ENCODE measurements at places on chromosomes 7 and 10. TPM values are rescaled to one million over a fixed set of nuclear protein-coding genes. Genes with fewer than 3 reads are reported as not detected.

The CDK14 gene
- 16.6 TPM for total RNA-seq

DNA sequence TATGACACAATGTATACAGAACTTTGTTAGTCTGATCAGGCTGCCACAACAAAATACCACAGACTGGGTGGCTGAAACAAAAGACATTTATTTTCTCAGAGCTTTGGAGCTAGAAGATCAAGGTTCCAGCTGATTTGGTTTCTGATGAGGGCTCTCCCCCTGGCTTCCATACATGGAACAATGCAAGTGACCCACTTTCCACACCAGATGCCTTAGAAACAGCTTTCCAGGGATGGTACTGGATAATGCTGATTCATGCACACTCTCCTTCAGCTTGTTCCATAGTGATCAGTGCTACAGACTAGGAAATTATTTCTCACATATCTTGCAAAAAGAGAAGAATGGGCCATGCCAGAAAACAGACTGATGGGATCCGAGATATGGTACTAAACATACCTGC, 1274.9 kb upstream of the SORCS1 start:
- H3K27me3 ChIP-seq: no peaks in the 10 kb centered on the region
- no peaks in the 10 kb centered on the region for H3K36me3 ChIP-seq
- H3K4me3 ChIP-seq: no peak overlapping the region
- H3K27ac ChIP-seq: no peak overlapping the region
- H3K4me1 ChIP-seq: no peaks in the 10 kb centered on the region
- no peak for DNase-seq

The PLAC9 gene
- total RNA-seq: 9.9 TPM

DNA sequence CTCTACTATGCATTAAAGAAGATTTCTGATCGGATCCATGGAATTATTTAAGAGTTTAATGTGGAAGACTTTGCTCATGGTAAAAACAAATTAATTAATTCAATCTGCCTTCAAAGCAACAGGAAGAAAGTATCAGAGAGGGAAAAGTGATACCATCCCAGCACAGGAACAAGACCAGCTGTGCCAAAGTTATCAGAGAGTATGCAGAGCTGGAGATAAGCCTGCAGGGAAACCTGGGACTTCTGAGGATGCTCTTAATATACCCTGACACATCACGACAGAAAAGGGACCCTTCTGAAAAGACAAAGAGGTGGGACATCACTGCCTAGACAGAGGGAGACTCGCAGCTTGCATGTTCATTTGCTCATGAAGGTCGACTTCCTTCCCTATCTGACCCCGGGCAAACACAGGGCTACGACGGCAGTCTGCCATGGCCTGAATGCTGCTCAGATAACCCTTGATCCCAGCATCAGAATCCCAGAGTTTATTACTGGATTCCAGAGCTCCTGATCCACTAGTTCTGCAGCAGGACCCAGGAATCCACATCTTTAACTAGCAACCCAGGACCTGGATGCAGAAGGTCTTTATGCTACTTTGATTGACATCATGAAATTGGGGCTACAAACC, 29.5 kb downstream of the FAM171A1 start:
- no peaks in the 10 kb centered on the region for H3K4me1 ChIP-seq
- no peaks in the 10 kb centered on the region for H3K27me3 ChIP-seq
- H3K4me3 ChIP-seq: no peak overlapping the region
- H3K36me3 ChIP-seq: no peaks in the 10 kb centered on the region
- DNase-seq: no peak

DNA sequence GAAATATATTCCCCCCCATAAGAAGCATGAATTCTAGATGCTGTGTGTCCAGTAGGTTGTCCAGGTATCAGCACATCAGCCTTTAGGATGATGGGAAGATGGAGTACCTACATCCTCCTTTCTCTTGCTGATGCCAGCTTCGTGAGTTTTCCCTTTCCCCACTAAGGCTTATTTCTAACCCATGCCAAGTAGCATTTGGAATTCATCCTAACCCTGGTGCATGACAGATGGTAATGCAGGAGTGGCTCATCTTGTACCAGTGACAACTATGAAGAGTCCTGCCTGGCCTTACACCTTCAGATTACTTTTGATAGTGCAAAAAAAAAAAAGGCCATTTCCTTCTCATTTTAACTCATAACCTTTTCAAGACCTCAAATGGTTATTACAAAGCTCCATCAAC, 58.7 kb downstream of the ARHGAP21 start:
- no peak overlapping the region for H3K4me3 ChIP-seq
- peaks cover 8% of the 10 kb centered on the region for H3K4me1 ChIP-seq
- H3K36me3 ChIP-seq: peaks cover 4% of the 10 kb centered on the region
- H3K27ac ChIP-seq: no peak overlapping the region

The SPAM1 gene
- total RNA-seq: not detected

DNA sequence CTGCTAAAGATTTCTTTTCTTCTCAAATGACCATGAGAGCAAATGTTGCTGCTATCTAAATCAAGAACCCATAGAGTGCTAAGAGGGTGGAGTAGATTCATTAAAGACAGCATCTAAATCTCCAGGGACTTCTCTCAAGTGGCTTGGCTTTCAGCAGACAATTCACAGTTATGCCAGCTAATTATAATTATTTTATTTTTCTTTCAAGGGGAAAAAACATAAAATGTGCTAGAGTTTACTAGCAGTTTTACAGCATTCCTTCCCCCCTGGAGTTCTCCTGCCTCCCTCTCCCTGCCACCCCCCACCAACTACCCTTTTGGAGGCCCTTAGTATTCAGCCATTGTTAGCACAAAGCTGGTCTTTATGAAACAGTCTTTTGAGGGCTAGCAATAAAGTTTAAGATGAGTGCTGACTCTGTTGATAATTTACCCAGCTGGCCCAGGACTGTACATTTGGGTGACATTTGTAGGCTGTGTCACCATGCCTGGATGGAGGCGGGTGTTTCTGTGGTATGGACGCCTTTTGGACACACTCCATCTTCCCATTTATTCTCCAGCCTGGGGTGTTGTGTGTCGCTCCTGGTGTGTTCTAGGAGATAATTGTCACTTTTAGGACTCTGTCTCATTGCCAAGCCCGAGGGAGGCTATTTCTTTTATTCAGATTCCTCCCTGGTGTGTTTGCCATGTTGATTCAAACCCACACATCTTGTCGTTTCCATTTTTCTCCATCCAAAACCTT, 160.2 kb downstream of the CREB5 start:
- H3K4me1 ChIP-seq: no peaks in the 10 kb centered on the region
- no peak for DNase-seq
- no peak overlapping the region for H3K4me3 ChIP-seq
- H3K36me3 ChIP-seq: no peaks in the 10 kb centered on the region

DNA sequence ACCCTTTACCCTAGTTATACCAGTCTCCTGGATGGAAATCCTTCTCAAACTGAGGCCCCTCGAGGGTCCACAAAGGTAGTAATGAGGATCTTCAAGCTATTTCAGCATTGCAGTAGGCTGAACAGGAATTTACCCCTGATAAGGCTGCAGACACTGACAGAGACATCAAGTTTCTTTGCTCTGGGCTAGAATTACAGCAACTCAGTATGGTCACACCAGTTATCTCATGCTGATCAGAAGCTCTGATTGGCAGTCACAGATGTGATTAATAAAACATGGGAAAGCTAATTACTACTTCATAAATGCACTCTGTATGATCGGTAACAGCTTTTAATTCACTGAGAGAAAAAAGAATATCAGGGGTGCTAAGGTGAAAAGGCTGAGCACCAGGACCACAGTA, 30.6 kb downstream of the FAM204A start:
- peaks cover 2% of the 10 kb centered on the region for H3K36me3 ChIP-seq
- H3K27me3 ChIP-seq: no peaks in the 10 kb centered on the region
- no peak for DNase-seq

DNA sequence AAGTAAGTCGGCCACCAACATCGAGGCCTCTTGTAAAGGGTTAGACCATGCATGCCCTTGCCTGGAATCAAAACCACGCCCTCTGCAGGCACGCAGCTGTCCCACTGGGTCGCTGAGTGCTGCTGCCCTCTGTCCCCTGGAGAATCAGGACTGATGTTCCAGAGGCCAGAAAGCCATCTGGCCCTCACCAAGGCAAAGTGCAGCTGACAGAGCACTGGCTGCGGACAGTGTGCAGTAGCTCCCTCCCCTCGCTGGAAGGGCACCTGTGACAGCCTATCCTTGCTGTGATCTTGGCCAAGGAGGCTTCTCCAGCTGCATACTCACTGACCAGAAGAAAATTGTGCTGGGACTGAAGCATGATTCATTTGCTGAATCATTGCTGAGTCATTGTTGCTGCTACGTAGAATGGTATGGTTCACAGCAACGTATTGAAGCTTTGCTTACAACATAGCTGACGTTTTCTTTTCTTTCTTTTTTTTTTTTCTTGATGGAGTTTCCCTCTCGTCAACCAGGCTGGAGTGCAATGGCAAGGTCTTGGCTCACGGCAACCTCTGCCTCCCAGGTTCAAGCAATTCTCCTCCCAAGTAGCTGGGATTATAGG, 30.4 kb downstream of the DDC start:
- no peaks in the 10 kb centered on the region for H3K27me3 ChIP-seq
- H3K4me3 ChIP-seq: no peak overlapping the region
- peak; percentile 46 for DNase-seq
- H3K4me1 ChIP-seq: peaks cover 10% of the 10 kb centered on the region
- H3K36me3 ChIP-seq: no peaks in the 10 kb centered on the region

- H3K27ac ChIP-seq: no peak overlapping the region
- DNase-seq: no peak
- H3K4me3 ChIP-seq: no peak overlapping the region
- H3K36me3 ChIP-seq: no peaks in the 10 kb centered on the region
- H3K4me1 ChIP-seq: no peaks in the 10 kb centered on the region
Observed at GRCh38 chr10:8817299-8817698, 762.8 kb downstream of the GATA3 start.
